ENCODE measurements at places on chromosomes 16 and 17.

DNA sequence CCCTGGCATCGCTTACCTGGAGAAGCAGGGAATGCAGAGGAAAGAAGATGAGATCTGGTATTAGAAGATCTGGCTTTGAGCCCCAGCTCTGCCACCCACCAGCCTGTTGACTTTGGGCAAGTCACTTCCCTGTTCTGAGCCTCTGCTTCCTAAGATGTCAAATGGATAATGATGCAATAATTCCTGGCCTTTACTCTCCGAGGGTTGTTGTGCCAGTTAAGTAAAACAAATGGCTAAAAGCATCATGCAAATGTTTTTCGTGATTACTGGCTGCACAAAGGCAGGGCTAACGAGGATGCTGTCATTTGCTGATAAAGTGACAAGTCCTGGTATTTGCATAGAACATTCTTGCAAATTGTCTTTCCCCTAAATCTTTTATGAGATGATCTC lies 1.3 kb upstream of the ZNF821 start:
- DNase-seq: no peak

GRCh38 chr16:66334853-66335574 lies 31.5 kb upstream of the CDH5 start:
- no peak for DNase-seq

GRCh38 chr17:82653651-82654528 lies 5.6 kb upstream of the WDR45B start:
- DNase-seq: no peak

- DNase-seq: no peak
Observed at GRCh38 chr16:85543536-85543935, 69.6 kb upstream of the GSE1 start.

DNA sequence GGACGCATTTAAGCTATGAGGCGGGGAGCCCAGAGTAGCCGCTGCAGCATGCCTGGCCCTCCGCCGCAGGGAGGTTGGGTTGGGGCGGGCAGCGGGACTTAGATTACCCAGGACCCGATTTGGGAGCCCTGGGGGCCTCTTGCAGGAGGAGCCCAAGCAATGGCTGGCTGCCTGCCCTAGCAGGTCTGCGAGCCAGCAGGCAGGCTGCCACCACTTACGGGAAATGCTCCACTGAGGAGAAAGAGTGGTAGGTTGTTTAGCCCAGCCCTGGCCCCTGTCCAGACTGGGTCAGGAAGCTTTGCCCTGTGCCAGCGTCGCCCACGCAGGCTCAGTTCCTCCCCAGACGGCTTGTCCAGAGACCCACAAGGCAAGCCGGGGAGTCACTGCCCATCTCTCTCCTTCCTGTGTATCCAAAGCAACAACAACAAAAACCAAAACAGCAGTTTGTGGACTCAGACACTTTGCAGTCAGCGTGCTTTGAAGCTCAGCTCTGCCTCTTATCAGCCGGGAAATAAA lies 10.3 kb upstream of the TVP23A start:
- no peak for DNase-seq

DNA sequence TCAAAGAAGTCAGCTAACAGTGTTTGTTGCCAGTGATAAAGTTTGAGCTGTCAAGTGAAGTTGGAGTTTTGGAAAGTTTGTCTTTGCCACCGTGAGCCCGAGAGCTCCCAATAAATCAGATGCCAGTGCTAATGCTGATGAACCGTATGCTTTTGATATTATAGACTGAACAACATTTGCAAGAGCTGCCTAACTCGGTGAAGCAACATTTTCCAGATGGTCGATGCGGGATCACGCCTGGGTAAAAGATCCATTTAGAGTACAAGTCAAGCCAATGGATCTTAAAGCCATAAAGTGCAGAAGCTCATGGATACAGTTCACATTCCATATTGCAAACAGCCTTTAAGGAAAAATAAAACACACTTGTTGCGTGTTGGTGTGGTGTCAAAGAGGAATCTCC lies 9.6 kb downstream of the BANP start:
- no peak for DNase-seq

DNA sequence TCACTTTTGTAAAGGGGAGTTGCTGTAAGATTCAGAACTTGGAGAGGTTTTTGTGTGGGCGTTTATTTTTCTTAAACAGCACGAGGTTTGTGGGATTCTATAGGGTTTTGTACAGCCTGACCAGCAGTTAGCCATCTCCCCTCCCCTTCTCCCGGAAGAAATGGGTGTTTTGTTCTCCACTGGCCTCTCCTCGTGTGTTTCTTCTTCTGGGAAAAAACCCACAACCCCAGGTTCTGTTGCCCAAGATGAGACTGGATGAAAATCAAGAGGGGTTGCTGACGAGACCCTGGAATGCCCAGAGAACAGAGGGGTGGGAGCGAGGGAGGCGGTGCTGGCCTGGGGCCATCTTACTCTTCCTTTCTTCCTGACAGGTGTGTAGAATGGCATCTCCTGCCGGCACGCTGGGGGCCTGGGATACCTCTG lies 186.1 kb downstream of the MSI2 start:
- DNase-seq: no peak

- DNase-seq: no peak
Observed at GRCh38 chr17:59695945-59696681, 11.1 kb downstream of the PTRH2 start.

- no peak for DNase-seq
Observed at GRCh38 chr17:41787021-41787418, 509 bp upstream of the JUP start.

GRCh38 chr17:7063518-7064094 lies 16.4 kb downstream of the CLEC10A start:
- no peak for DNase-seq

GRCh38 chr16:50473356-50473945 lies 74.7 kb upstream of the NKD1 start:
- DNase-seq: no peak

DNA sequence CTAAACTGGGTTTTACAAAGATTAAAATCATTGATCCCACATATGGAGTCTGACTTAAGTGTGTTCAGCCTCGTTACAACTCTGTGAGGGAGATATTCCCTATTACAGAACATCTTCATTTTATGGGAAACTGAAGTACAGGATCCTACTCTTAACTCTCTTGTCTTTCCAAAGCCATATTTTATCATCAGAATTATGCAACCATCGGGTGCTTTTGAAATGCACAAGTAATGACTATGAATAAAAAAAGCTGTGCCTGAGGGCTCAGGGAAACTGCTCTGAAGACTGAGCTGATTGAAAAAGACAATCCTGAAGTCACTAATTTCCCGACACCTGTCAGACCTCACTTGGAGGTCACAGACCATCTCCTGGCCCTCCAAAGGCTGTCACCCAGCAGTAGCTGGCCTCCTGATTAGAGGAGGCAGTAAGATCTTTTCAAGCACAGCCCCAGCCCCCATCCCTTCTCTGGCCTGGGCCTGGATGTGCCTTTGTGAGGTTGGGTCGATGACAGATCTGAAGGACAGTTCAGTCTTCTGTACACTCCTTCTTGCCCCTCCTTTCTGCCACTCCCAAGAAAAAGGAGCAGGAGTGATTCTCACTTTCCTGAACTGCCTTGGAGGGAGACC lies 5.6 kb downstream of the AKAP1 start:
- DNase-seq: no peak

DNA sequence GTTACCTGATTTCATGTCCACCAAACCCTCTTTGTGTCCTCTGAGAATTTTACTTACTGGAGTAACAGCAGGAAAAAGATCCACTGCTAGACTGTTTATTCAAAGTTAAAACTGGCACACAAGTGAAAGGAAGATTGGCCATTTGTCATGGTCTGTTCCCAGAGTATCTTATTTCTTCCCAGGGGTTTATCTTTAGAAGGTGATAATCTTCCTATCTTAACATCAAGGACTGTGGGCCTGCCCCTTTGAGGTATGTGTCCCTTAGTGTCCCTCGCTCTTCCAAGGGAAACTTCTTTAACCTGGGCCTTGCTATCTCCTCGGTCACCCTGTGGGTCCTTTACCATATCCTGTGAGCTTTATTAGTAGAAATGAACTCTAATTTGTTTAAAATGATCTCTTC lies 49.7 kb downstream of the ARHGAP44 start:
- no peak for DNase-seq

GRCh38 chr17:35255316-35255715 lies 12.4 kb downstream of the SLFN5 start:
- no peak for DNase-seq

DNA sequence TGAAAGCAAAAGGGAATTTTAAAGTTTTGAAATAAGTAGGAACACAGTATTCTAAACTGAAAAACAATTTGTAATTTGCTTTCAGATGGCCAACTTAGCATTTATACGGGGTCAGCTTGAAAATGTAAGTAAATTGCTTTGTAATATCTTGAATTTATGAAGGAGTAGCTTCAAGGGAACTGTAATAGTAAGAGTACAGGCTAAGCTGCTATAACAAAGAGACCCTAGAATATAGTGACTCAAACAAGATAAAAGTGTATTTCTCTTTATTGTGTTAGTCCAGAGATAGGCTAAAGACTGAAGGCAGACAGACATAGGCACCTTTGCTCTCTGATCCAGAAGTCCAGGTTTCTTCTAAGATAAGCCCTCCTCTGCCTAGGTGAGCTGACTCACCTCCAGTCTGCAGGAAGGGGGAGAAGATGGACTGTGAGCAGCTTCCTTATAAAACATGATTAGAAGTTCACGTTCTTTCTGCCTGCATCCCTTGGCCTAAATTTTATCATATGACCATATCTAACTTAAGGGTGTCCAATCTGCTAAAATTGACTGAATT lies 3.2 kb downstream of the TTC19 start:
- no peak for DNase-seq

GRCh38 chr16:85536073-85536410 lies 77.1 kb upstream of the GSE1 start:
- DNase-seq: no peak

GRCh38 chr17:79843474-79843815 lies 4.2 kb upstream of the CBX4 start:
- DNase-seq: peak; percentile 37

DNA sequence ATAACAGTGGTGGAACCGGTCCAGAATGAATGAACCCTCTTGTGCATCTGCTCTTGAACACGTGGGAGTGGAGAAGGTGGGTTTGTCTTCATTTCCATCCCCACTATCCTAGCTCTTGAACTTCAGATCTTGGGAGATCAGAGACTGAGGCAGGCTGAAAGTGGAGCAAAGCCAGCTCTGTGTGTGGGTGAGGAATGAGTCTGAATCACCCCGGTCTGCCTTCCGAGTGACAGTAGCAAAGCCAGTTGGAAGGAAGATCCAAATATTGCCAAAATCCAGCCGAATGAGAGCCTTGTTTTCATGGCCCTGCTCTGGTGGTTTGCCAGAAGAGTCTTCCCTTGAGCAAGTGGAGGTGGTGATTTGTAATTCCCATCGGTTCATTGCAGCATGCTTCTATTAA lies 29.0 kb upstream of the ASIC2 start:
- DNase-seq: no peak

Data from activated B cell treated with CpG ODN at 0.5 μM for 24 hours (primary cell).